A549 (cell line): ENCODE measurements at places on chromosomes 3 and 15.

DNA sequence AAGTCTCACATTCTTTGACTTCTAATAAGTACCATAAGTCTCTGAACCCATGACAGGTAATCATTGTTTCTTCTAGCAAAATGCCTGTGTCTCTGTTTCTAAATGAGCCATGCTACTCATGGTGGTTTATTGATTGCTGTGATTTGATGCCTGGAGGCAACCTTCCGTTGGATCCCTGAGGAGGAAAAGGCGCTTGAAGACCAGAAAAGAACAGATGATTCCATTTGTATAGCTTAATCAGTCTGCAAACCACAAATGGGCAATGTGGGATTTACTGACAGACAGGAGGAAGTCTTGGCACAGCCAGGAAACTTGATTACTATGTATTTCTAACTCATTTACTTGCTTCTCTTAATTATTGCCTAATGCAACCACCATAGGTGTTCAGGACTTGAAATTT lies 103.1 kb upstream of the MRPL3 start:
- DNase-seq: no peak

DNA sequence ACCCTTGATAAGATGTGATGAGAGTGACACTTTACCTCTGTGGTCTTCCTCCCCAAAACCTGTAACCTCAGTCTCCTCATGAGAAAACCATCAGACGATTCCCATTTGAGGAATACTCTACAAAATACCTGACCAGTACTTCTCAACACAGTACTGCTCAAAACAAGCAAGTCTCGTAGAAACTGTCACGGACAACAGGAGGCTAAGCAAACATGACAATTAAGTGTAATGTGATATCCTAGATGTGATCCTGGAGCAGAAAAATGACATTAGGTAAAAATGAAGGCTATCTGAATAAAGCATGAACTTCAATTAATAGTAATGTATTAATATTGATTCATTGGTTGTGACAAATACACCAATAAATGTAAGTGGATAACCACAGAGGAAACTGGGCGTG lies 113.6 kb downstream of the CACNA2D3 start:
- DNase-seq: no peak

DNA sequence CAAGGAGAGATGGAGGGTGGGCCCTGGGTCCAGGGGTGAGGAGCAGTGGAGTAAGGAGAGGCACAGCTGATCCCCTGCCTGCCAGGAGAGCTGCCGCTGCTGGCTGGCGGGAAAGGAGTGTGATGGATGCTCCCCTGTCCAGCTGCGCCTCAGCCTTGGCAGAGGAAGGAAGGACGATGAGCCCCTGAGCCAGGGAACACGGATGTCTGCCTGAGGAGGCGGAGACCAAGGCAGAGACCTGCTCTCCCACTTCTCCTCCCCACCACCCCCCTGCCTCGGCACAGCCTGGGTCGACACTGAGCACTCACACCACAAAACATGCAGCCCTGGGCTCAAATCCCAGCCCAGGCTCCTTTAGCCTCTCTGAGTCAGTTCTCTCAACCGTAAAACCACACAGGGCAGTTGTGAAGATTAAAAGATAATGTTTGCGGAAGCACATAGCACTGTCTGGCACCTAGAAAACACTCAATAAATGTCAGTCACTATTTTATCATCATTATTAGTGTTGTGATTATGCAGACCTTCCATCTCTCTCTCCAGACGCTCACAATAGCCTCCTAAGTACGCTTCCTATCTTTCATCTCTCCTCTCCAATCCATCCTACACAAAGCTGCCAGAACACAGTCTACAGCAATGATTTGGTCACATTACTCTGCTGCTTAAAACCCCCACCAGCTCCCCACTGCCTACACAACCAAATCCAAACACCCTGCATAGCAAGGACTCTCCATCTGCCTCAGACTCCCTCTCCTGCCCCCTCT lies 52.2 kb downstream of the SEMA5B start:
- no peak for DNase-seq

- DNase-seq: no peak
Observed at GRCh38 chr15:73228128-73228646, 140.6 kb downstream of the HCN4 start.

DNA sequence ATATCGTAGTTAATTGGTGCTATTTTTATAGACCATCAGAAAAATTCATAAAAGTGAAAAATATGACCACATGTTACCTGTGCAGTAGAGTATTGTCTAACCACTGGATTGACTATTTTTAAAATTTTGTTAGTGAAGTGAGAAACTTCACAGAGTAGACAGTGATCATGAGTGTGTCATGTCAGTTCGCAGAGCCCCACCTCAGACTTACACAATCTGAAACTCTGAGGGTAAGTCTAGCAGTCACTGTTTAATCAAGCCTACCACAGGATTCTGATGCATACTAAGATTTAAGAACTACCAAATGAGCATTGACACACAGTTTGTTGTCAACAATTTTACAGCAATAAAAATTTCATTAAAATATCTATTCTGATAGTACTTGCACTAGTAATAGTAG lies 552.9 kb upstream of the SUCLG2 start:
- DNase-seq: no peak
